ENCODE measurements at places on chromosomes 5 and 9. TPM values are rescaled to one million over a fixed set of nuclear protein-coding genes. Genes with fewer than 3 reads are reported as not detected.

The PKD2L2 gene
- not detected for polyA plus RNA-seq

The THBS4 gene
- polyA plus RNA-seq, result 0.71 TPM

The EQTN gene
- polyA plus RNA-seq, result not detected

The MTX3 gene
- polyA plus RNA-seq, result 4.8 TPM
